ENCODE measurements at places on chromosomes 2 and 18. TPM values are rescaled to one million over a fixed set of nuclear protein-coding genes. Genes with fewer than 3 reads are reported as not detected.

RGPD5 gene
- total RNA-seq: 8.6 TPM

FEV gene
- not detected for total RNA-seq

COPS8 gene
- total RNA-seq: 111 TPM

SERPINB3 gene
- not detected for total RNA-seq

ZEB2 gene
- 13.3 TPM for total RNA-seq

ASB18 gene
- not detected for total RNA-seq

NYAP2 gene
- not detected for total RNA-seq

CDH19 gene
- total RNA-seq: not detected

PHLPP1 gene
- total RNA-seq: 6.6 TPM

CHRND gene
- total RNA-seq: not detected

VSNL1 gene
- 30.3 TPM for total RNA-seq

ESPNL gene
- total RNA-seq: 0.03 TPM

ALLC gene
- total RNA-seq: not detected

CTLA4 gene
- not detected for total RNA-seq

MAL gene
- total RNA-seq: not detected

NEB gene
- not detected for total RNA-seq

SERPINB13 gene
- total RNA-seq: not detected

FLACC1 gene
- 0.26 TPM for total RNA-seq

SRD5A2 gene
- total RNA-seq: not detected

CROCC2 gene
- not detected for total RNA-seq

LRRC30 gene
- not detected for total RNA-seq

TUBA3D gene
- total RNA-seq: not detected

ST8SIA3 gene
- not detected for total RNA-seq
